ENCODE measurements at places on chromosomes 7 and 10.
A peak's percentile ranks its signal among the peaks of the same experiment; 100 is the strongest.

DNA sequence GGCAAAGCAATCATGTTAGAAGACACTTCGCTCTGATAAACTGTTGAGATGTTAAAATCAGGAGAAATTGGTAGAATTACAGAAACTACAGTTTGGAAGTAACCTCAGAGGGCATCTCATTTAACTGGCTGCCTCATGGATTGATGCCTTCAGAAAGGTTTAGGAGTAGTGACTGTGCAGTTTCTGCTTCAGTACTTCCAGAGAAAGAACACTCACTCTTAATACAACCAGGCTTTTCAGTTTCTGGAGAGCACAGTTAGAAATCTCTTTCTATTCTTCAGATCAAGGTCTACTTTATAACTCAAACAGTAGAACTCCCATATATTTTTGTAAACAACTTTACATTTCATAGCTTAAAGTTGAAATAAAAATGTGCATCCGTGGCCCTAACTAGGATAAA lies 1358.9 kb upstream of the LRRTM3 start:
- DNase-seq = peak; percentile 66

- peak; percentile 98 for DNase-seq
These were observed at the start of gene PPP2R2D for GRCh38 chr10:131900350-131901152. PPP2R2D (plus strand) TSS chr10:131901008; CDS start chr10:131901149, 141 bp downstream.

- no peak for DNase-seq
These were observed 1078.9 kb upstream of the LRRTM3 start for GRCh38 chr10:65846949-65847348.

GRCh38 chr7:43756368-43757072 lies 2.0 kb upstream of the BLVRA start:
- no peak for DNase-seq

- peak; percentile 28 for DNase-seq
These were observed 155.7 kb upstream of the TMEM229A start for GRCh38 chr7:124188576-124188975.

DNA sequence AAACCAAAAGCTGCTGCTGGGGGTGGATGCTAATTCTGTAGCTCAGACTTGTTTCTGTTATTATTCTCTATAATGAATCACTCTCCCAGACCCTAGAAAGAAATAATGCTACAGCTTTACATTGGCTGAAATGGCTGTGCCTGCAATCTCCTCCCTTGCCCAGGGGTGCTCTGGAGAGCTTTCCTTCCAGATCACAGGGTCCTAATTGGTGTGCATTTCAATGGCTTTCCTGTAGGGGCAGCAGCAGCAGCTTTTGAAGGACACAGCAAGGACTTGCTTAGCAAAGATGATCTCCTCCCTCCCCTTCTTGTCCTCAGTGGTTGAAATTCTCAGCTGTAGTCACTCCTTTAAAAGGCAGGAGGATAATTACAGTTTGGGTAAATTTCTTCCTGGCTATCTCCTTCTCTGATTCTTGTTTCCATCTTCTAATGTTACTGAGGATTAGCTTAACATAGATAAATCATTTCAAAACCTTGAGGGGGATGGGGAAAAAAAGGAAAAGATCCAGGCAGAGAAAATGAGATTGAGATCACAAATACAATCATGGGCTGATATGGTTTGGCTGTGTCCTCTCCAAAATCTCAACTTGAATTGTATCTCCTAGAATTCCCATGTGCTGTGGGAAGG lies 120.2 kb upstream of the CTTNBP2 start:
- peak; percentile 75 for DNase-seq
